Cardiac septum (tissue), 1 donor: ENCODE measurements at places on chromosomes 2 and 18.

GRCh38 chr2:83970217-83970929 is 488.7 kb downstream of the SUCLG1 start:
- DNase-seq, result no peak

GRCh38 chr2:143933946-143934569 is 585.9 kb downstream of the ZEB2 start:
- DNase-seq, result no peak

GRCh38 chr2:118670838-118671237 is 176.6 kb downstream of the EN1 start:
- no peak for DNase-seq

DNA sequence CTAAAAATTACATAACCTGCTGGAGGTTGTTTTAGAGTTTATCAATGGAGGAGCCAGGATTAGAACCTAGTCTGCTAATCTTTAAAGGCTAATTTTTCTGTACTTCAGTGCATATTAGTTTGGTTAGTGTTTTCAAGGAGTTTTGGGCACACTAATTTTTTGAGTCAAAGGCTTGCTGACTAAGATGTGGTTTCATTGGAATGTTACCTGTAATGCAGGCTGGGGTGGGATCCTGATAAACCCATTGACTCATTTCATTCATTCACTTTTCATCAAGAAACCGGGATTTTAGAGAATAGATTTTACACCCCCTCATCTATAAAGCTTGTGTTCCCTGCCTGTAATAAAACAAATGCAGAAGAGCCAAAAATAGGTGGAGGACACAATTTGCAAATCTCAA is 91.9 kb upstream of the IL1R2 start:
- DNase-seq, result no peak
